IMR-90 (cell line): ENCODE measurements at places on chromosomes 3 and 15. TPM values are rescaled to one million over a fixed set of nuclear protein-coding genes. Genes with fewer than 3 reads are reported as not detected.
A peak's percentile ranks its signal among the peaks of the same experiment; 100 is the strongest.

DNA sequence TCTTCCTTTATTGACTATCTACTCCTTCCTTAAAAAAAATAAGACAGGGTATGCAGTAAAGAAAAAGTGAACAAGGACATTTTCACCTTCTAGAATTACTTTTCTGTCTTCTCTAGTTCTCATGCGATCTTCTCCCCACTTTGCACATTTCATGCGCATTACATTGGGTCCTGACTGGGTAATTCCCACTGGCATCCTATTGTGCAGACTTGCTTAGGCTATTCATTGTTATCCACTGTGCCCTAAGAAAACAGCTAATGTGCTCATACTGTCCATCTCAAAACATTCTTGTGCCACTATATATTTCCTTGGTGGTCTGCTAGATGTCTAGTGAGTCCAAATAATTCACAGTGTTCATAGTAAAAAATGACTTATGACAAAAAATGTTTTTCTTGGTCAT, 447.4 kb upstream of the ROBO1 start:
- H3K36me3 ChIP-seq: no peaks in the 10 kb centered on the region
- H3K4me1 ChIP-seq: no peaks in the 10 kb centered on the region
- DNase-seq: no peak
- no peak overlapping the region for H3K4me3 ChIP-seq
- H3K27ac ChIP-seq: no peak overlapping the region

Gene ELL3
- 1.6 and 1.7 TPM in 2 replicates for total RNA-seq

GRCh38 chr3:182971637-182972036, 8.7 kb downstream of the DCUN1D1 start:
- H3K27ac ChIP-seq: no peak overlapping the region
- DNase-seq: peak; percentile 40
- no peaks in the 10 kb centered on the region for H3K27me3 ChIP-seq
- no peak overlapping the region for H3K4me3 ChIP-seq
- H3K4me1 ChIP-seq: peaks cover 11% of the 10 kb centered on the region
- H3K36me3 ChIP-seq: no peaks in the 10 kb centered on the region

Gene PRKCD
- total RNA-seq: 3.3 and 4.3 TPM in 2 replicates

Gene MOBP
- not detected in 2 replicates for total RNA-seq

- peaks cover 28% of the 10 kb centered on the region for H3K4me1 ChIP-seq
- H3K36me3 ChIP-seq: peaks cover 10% of the 10 kb centered on the region
- H3K27ac ChIP-seq: no peak overlapping the region
- no peak overlapping the region for H3K4me3 ChIP-seq
Measured at GRCh38 chr3:172132159-172132586, 92.8 kb downstream of the FNDC3B start.

Gene ACKR4
- total RNA-seq: 0.18 TPM in 1 of 2 replicates, not detected in the other

DNA sequence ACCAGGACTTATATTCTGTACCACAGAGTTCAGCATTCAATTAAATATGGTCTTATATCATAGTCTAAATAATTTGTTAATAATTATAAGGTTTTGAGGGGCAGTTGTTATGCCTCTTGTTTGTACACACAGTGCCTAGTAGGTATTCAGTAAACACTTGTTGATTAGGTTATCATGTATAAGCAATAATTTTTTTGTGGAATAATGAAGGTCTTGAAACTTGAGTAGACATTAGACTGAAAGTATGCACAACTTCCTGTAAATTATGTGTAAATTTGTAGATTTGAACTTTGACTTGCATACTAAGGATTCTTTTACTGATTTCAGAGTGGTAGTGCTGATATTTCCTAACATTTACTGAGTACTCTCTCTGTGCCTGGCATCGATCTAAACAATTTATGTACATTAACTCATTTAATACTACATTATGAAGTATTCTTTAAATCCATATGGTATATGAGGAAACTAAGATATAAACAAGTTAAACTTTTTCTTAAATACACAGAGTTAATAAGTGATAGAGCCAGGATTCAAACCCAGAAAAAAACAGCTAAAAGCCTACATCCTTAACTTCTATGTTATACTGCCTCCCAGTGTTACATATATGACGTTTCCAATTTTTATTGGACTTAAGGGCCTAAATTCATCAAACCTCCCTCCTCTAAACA, 65.1 kb downstream of the GLCE start:
- no peaks in the 10 kb centered on the region; the same call in 1 of the 2 replicates for H3K4me1 ChIP-seq
- H3K27ac ChIP-seq: no peak overlapping the region
- no peaks in the 10 kb centered on the region for H3K27me3 ChIP-seq

Gene ZNF80
- total RNA-seq: not detected in 2 replicates

GRCh38 chr15:96337365-96338023, 7.0 kb downstream of the NR2F2 start:
- H3K4me3 ChIP-seq: peak overlapping the region; percentile 84
- peaks cover 46% of the 10 kb centered on the region for H3K36me3 ChIP-seq
- peaks cover 3% of the 10 kb centered on the region for H3K4me1 ChIP-seq
- no peaks in the 10 kb centered on the region for H3K27me3 ChIP-seq

Gene EFCC1
- total RNA-seq: not detected in 2 replicates

Gene JMJD7
- total RNA-seq: 3.6 and 5.0 TPM in 2 replicates

DNA sequence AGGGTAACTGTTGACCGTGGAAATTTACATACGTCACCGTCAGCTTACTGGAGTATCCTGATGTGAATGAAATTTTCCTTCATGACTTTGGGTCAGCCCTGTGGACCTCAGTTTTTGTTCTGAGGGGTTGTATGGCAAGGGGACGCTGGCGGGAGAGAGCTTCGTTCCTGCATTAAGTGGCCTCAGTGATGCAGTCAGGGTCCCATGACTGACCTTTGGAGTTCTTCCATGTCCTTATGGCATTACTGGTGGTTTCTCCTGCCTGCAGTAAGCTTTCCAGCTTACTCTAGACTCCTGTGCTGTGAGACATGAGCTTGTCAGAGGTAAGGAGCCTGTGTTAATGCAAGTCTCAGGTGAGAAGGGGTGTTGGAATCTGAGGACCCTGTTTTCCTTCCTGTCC, 1.8 kb downstream of the CD276 start:
- no peaks in the 10 kb centered on the region for H3K27me3 ChIP-seq
- peak overlapping the region; percentile 35; the same call in 1 of the 2 replicates for H3K27ac ChIP-seq
- peaks cover 37% of the 10 kb centered on the region for H3K4me1 ChIP-seq
- peak overlapping the region; percentile 98; the same call in 1 of the 2 replicates for H3K4me3 ChIP-seq

DNA sequence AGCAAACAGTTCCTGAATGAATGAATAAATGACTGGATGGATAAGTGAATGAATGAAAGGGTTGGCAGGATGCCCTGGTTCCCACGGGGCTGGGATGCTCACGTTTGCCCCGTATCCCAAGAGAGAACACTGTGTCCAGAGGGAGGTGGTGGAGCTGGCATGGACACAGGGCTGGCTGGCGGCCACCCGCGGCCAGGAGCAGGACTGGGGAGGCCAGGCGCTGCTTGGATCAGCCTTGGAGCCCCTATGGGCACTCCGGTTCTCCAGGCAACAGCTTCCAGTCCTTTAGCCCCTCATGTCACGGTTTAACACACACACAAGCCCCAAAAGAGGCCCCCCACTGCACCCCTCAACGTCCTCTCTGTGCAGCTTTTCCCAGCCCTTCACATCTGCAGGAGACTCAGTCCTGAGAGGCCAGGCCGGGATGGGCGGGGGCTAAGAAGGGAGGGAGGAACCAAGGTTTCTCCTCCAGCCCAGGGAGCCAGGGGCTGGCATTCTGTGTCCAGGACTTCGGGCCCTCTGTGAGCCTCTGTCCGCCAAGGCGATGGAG, 86.0 kb upstream of the ALDH1L1 start:
- no peak overlapping the region for H3K4me3 ChIP-seq
- peaks cover 16% of the 10 kb centered on the region for H3K4me1 ChIP-seq
- H3K27ac ChIP-seq: peak overlapping the region; percentile 13; the same call in 1 of the 2 replicates
- no peaks in the 10 kb centered on the region for H3K36me3 ChIP-seq
- peak; percentile 10 for DNase-seq

- H3K4me1 ChIP-seq: no peaks in the 10 kb centered on the region
- no peak for DNase-seq
- H3K4me3 ChIP-seq: no peak overlapping the region
- no peaks in the 10 kb centered on the region for H3K27me3 ChIP-seq
- no peaks in the 10 kb centered on the region for H3K36me3 ChIP-seq
Measured at GRCh38 chr3:21889166-21889565, 138.2 kb upstream of the ZNF385D start.

DNA sequence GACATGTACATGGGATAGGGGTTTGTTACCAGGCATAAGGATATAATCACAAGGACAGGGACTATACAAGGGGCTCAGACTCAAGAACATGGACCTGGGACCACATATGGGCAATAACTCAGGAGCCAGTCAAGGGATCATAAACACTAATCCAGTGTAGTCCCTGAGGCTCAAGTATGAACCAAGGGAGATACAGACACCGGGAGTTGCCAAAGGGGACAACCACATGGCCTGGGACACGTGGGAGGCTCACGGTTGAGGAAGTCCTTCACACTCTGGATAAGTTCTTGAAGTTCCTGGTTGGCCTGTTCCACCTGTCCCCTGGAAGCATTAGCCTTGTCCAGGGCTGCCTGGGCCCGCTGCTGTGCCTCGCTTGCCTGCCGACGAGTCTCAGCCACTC, 1.8 kb upstream of the USP19 start:
- H3K4me1 ChIP-seq: peaks cover 10% of the 10 kb centered on the region
- no peak overlapping the region for H3K27ac ChIP-seq
- H3K36me3 ChIP-seq: peaks cover 70% of the 10 kb centered on the region
- no peak overlapping the region for H3K4me3 ChIP-seq
- no peaks in the 10 kb centered on the region for H3K27me3 ChIP-seq
- no peak for DNase-seq

- no peaks in the 10 kb centered on the region for H3K4me1 ChIP-seq
- H3K4me3 ChIP-seq: no peak overlapping the region
- H3K27ac ChIP-seq: no peak overlapping the region
- DNase-seq: no peak
- H3K36me3 ChIP-seq: no peaks in the 10 kb centered on the region
- H3K27me3 ChIP-seq: peaks cover 46% of the 10 kb centered on the region
Measured at GRCh38 chr15:88711806-88712205, 73.0 kb downstream of the ISG20 start.

- no peaks in the 10 kb centered on the region for H3K4me1 ChIP-seq
- H3K27me3 ChIP-seq: peaks cover 5% of the 10 kb centered on the region
- DNase-seq: no peak
- no peaks in the 10 kb centered on the region for H3K36me3 ChIP-seq
Measured at GRCh38 chr3:56887402-56888025, 85.8 kb upstream of the ARHGEF3 start.

DNA sequence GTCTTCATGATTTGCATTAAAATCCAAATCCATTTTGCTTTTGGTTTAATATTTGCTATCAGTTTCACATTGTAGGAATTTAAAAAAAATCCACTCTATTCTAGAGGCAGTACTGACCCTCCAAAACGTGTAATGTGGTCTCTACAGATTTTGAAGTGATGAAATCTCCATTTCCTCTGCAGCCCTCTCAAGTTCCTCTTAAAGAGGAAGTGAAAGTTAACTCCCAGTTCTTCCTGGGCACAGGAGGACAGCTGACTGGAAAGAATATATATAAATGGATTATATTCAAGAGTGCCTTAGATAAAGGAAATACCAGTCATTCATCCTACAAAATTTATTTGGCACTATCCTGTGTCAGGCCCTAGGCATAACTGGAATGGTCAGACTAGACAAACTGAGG, 83.5 kb upstream of the PLCL2 start:
- no peaks in the 10 kb centered on the region for H3K4me1 ChIP-seq
- H3K4me3 ChIP-seq: no peak overlapping the region
- H3K27ac ChIP-seq: no peak overlapping the region
- DNase-seq: no peak
- no peaks in the 10 kb centered on the region for H3K36me3 ChIP-seq

Gene CTSH
- total RNA-seq: 5.6 and 11.7 TPM in 2 replicates

DNA sequence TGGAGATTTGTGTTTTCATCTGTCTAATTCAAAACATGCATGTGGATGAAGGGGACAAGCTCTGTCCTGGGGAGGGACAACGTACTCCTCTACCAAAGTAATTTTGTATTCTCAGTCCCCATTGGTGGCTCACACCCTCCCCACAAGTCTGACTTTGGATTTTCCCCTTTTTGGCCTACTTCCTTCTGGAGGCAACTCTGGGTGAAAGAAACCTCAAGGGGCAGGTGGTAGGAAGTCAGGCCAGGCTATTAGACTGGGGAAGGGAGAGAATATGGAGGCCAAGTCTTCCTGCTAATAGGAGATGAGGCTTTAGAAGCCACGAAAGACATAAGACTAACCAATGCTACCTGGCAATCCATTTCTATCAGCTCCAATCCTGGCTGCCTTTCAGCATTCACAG, 124.9 kb upstream of the RASGRP1 start:
- no peak overlapping the region for H3K27ac ChIP-seq
- no peaks in the 10 kb centered on the region for H3K4me1 ChIP-seq
- no peak overlapping the region for H3K4me3 ChIP-seq
- no peaks in the 10 kb centered on the region for H3K36me3 ChIP-seq
- no peak for DNase-seq
- peaks cover 2% of the 10 kb centered on the region; the same call in 1 of the 2 replicates for H3K27me3 ChIP-seq

- H3K4me3 ChIP-seq: peak overlapping the region; percentile 52
- H3K27ac ChIP-seq: no peak overlapping the region
- no peaks in the 10 kb centered on the region for H3K36me3 ChIP-seq
- H3K27me3 ChIP-seq: peaks cover 21% of the 10 kb centered on the region
- H3K4me1 ChIP-seq: peaks cover 5% of the 10 kb centered on the region
Measured at GRCh38 chr15:38563723-38564519, 693 bp downstream of the RASGRP1 start.

GRCh38 chr15:89377024-89377841, 42.6 kb upstream of the POLG start:
- H3K27me3 ChIP-seq: peaks cover 92% of the 10 kb centered on the region
- H3K4me3 ChIP-seq: no peak overlapping the region
- no peaks in the 10 kb centered on the region for H3K4me1 ChIP-seq
- no peaks in the 10 kb centered on the region for H3K36me3 ChIP-seq
- H3K27ac ChIP-seq: no peak overlapping the region
